NB4 (cell line): ENCODE measurements at places on chromosomes 3 and 15.

GRCh38 chr3:195001961-195002861 is 268.7 kb downstream of the XXYLT1 start:
- peak; percentile 88 for DNase-seq

GRCh38 chr15:99955181-99955525 is 221.9 kb upstream of the LYSMD4 start:
- no peak for DNase-seq

GRCh38 chr15:99606646-99607045 is 40.9 kb downstream of the MEF2A start:
- no peak for DNase-seq

- no peak for DNase-seq
Measured at GRCh38 chr15:50415752-50416404, 8.3 kb upstream of the USP8 start.

DNA sequence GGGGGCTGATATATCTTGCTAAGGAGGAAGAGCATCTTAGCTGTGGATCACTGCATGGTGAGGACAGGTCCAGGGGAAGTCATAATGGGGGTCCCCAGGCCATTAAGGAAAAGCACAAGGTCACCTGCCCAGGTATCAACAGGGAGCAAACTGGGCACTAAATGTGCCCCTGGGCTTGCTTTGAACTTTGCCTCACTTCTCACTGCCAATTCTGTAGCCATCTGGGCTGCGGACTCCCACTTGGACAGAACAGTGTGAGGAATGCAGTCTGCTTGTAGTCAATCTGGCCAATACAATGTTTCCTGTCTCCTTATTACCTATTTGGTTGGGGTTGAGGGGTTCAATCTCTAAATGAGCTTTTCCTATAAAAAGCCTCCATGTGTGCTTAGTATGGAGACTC is 21.3 kb downstream of the ARRDC4 start:
- no peak for DNase-seq

DNA sequence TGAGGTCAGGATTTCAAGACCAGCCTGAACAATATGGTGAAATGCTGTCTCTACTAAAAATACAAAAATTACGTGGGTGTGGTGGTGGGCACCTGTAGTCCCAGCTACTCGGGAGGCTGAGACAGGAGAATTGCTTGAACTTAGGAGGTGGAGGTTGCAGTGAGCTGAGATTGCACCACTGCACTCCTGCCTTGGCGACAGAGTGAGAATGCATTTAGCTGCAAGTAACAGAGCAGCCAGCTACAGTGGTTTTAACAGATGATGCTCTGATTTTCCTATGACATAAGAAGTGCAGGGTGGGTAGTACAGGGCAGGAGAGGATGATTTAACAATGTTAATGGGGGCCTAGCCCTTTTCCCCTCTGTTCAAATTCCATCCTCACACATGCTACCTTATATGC is 267.9 kb downstream of the RPLP1 start:
- no peak for DNase-seq

DNA sequence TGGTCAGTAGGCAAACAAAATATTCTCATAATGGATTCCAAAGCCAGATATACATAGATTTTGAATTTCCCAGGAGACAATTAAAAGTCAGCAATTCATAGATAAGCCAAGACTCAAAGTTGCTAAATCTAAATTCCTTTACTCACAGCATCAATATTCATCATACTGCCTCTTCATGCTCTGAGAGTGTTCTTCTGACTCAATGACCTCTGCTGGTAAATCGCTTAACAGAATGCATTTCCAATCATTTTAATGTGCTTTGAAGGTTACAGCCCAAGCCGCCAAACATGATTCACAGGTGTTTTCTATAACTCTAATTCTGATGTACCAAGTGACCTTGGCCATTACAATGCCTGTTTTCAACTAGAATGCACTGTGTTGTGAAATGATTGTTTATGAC is 24.2 kb upstream of the SLC4A7 start:
- DNase-seq, result no peak

GRCh38 chr15:29645841-29646240 is 176.4 kb downstream of the TJP1 start:
- no peak for DNase-seq

DNA sequence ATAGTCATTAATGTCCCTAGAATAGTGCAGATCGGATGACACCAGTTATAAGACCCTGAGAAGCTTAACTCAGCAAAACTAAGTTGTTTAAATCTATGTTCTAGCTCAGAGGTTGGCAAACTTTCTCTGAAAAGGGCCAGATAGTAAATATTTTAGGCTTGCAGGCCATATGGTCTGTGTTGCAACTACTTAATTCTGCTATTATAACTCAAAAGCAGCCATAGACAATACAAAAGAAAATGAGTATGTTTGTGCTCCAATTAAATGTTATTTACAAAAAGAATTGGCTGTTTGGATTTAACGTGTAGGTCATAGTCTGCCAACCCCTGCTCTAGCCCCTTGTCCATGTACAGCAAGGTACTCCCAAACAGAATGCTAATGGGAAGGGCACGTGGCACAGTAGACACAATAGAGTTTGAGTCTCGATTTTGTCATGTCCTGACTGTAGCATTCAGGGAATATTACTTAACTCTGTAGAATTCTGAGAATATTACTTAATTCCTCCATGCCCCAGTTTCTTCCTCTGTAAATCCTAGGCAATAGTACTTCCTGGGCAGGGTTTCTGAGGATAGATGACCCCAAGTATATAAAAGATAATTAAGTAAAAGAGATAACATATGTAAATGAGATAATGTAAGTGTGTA is 70.5 kb upstream of the ATP2C1 start:
- no peak for DNase-seq

DNA sequence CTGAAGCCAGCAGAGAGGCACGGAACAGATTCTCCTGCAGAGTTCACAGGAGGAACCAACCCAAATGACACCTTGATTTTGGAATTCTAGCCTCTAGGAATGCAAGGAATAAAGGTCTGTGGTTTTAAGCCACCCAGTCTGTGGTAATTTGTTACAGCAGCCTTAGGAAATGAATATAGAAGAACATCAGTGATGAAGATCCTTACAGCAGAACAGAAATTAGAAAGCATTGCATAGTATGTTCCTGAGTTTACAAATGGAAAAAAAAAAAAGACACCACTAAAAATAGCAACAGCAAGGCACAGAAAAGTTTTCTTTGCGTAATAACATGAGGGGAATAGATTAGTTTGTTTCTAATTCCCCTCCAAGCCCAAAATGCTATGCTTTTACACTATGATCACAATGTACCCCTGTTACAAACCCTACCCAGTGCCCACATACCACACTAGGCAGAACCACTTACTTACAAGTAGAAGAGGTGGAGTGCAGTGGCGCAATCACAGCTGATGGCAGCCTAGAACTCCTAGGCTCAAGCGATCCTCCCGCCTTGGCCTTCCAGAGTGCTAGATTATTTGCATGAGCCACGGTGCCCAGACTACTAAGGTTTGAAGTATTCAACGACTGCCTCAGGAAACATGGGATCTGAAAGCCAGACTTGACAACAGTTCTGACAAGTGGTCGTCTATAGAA is 84.3 kb downstream of the SHQ1 start:
- peak; percentile 7 for DNase-seq

DNA sequence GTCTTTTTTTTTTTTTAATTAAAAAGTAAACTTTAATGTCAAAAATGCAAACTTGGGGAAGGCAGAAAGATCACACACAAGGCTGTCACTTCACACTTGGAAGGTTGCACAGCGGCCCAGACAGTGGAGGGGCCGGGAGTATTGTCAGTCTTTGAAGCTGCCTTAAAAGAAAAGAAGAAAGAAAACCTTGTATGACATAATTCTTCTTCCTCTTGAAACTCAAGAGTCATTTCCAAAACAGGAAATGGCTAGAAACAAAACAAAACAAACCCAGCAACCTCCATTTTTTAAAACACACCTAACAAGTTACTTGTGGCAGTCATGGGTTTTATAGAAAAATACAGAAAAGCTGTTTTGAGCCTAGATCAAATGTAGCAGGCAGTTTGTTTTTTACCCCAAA is 68.1 kb upstream of the MAGI1 start:
- DNase-seq, result no peak

DNA sequence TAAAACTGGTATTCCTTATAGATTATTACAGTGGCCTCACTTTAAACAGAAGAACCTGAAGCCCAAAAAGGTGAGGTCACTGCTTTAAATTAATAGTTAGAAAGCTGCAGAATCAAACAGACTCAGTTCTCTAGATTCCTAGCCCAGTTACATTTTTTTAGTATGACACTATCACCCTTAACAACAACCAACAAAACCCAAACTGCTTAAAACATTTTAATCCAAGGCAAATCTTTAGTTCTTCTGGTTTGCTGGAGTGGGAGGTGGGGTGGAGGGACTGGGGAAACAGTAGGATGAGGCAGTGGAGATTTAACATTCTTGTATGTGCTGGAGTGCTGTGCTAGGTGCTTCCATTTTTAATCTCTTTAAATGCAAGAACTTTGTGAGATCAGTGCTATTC is 631.6 kb upstream of the KCNMB2 start:
- DNase-seq, result no peak

GRCh38 chr3:10707400-10708215 is 108.4 kb upstream of the SLC6A11 start:
- no peak for DNase-seq

DNA sequence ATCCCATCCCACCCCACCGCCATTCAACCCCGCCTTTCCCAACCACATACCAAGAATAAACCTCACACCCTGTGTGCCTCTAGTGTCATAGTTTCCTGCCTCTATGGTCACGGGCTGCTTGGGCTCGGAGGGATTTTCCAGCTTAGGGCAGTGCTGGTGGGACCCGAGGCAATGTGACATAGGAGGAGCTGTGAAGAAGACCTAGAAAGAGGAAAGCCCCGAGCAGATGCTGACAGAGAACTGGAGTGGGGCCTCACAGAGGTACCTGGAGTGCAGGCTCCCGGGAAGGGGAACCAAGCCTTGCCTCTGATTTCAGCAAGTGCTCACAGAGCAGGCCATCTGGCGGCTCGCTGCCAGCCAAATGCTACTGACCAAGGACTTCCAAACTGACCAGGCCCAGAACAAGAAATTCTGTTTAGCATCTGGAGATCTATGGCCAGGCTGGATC is 27.5 kb downstream of the BHLHE40 start:
- no peak for DNase-seq

GRCh38 chr3:112111785-112112402 is 21.2 kb downstream of the GCSAM start:
- DNase-seq, result peak; percentile 71

GRCh38 chr15:73684581-73685455 is 635 bp downstream of the CD276 start:
- DNase-seq, result peak; percentile 8

DNA sequence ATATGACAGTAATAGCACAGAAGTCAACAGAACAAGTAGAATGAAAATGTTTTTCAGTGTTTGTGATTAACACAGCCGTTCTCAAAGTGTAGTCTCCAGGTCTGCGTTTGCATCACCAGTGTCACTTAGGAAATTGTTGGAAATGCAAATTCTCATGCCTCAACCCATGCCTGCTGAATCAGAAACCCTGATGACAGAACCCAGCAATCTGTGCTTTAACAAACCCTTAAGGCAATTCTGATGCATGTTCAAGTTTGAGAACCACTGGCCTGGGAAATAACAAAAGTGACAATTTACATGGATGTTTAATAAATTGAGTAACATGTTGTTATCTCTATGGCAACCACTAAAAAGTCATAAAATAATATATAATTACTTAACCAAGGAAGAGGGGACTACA is 103.1 kb upstream of the ATP11B start:
- no peak for DNase-seq

- no peak for DNase-seq
Measured at GRCh38 chr15:93859176-93859575, 372.2 kb upstream of the MCTP2 start.

GRCh38 chr15:77282333-77282732 is 137.6 kb downstream of the PEAK1 start:
- no peak for DNase-seq

DNA sequence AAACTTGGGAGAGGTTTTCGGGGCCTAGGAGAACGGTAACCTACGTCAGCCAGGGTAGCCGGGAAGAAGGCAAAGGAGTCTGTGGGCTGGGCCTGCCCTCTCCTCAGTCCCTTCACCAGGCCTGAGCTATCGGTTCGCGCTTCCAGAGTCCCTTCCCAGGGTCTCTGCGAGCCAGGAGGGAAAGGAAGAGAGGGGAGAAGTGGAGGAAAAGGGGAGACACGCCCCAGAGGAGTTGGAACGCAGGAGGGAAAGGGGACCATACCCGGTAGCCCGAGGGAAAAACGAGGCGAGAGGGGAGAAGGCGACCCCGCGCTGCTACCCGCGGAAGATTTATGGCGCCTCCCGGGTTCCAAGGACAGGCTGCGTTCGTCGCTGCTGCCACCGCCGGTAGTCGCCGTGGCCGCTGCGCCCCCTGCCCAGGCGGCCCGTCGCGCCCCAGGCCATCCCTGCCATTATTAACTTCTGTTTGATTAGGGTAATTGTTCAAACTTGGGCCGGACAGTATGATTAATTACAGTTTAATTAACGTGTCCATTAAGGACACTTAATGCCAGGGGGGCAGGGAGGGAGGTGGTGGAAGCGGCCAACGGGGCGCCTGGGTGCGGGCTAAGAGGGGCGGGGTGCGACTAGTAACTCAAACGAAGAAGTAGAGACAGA is 3.4 kb upstream of the SKOR1 start:
- no peak for DNase-seq

DNA sequence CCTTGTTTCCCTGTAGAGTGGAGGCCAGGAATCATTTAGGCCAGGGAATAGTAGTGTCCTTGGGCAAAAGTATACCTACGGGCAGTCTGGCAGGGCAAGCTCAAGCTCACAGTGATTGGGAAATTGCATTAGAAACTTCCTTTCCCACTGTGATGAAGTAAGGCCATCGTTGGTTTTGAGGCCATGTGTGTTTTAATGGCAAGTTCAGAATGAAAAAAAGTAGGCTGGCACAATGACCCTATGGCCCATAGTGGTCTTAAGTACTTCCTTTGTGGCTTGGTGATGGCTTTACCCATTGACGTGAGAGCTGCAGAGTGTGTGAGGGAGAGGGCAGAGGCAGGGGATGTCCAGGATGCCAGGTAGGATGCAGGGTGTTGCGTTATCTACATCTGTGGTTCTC is 28.8 kb downstream of the LIMD1 start:
- peak; percentile 91 for DNase-seq

GRCh38 chr3:100032243-100032642 is 82.1 kb downstream of the FILIP1L start:
- DNase-seq, result no peak

- peak; percentile 9 for DNase-seq
Measured at GRCh38 chr3:129481766-129482332, 41.8 kb downstream of the IFT122 start.

DNA sequence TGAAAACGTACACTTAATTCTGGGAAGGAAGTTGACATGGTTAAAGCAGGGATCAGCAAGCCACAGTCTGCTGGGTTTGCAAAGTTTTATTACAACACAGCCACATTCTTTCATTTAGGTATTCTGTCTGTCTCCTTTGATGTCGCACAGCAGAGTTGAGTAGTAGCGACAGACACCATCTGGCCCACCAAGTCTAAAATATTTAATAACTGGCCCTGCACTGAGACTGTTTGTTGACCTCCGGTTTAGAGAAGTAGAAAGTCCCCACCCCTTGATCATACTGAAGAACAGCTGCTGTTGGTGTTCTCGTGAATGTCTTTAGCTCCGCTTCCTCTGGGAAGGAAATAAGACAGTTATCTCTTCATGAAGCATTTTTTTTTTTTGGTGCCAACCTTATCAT is 66.2 kb downstream of the MCTP2 start:
- DNase-seq, result peak; percentile 71
